ENCODE measurements at places on chromosomes 1 and 21.

- DNase-seq, result peak; percentile 7
These were observed 267.6 kb downstream of the SETD4 start for GRCh38 chr21:35792569-35793305.

GRCh38 chr1:18480315-18481189, at the start of gene KLHDC7A:
Gene KLHDC7A, plus strand, starts transcription at chr1:18480930. Its CDS starts 52 bp downstream, at chr1:18480982.
- DNase-seq, result no peak

GRCh38 chr1:152926091-152926490, 17.7 kb downstream of the IVL start:
- no peak for DNase-seq

DNA sequence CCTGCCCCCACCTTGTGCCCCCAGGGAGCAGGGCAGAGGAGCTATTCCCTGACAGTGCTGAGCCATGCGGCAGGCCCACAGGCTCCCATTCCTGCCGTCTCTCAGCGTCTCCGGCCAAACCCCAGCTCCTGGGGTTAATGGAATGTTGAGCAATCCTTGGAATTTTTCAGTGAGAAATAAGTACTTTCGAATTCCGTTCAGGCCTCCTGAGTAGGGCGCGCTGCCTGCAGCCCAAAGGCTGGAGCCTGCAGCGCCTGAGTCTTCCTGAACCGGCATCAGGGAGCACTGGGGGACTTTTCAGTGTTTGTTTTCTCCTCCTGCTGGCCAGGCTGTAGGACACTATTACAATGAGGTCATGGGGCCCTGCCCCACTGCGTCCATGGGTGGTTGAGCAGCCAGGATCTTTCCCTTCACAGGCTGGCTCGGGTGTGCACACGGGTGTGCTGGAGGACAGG, 33.3 kb upstream of the CSF1 start:
- DNase-seq, result peak; percentile 96

GRCh38 chr1:98794196-98794886, 132.8 kb downstream of the SNX7 start:
- peak; percentile 69 for DNase-seq

- DNase-seq, result no peak
These were observed 23.5 kb upstream of the DDOST start for GRCh38 chr1:20684651-20685050.

- DNase-seq, result no peak
These were observed 447.0 kb upstream of the PKN2 start for GRCh38 chr1:88237058-88237457.

DNA sequence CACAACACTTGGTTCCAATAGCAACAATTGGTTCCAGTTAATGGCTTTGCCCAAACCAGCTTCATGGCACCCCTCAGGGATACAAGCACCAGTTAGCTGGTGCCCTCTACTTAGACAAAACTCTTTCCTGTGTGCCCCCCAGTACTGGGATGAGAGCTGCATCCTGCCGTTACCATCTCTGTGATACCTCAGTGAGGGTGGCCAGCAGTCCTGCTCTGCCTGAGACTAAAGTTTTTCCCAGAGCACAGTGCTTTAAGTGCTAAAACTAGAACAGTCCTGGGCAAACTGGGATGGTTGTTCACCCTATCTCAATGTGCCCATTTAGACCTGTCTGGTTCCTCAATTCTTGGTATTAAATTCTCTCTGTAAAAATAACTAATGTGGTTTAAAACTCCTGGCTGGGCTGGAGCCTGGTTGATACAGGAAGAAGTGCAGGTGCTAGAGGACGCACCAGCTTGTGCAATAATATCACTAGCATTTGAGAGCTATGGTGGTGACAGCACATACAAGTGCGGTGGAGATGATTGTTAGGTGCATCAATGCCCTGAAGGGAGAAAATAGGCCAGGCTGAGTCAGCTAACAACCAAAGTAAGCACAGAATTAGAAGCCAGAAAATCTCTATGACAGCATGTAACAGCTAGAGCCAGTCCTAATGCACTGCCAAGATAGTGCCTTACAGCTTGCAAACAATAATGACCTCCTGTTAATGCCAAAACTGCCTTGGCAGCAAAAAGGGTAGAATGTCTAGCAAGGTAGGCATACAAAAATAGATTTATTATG, 179.8 kb upstream of the GALNT2 start:
- no peak for DNase-seq

- peak; percentile 90 for DNase-seq
These were observed 59.9 kb downstream of the LRRC8C start for GRCh38 chr1:89692601-89693521.

DNA sequence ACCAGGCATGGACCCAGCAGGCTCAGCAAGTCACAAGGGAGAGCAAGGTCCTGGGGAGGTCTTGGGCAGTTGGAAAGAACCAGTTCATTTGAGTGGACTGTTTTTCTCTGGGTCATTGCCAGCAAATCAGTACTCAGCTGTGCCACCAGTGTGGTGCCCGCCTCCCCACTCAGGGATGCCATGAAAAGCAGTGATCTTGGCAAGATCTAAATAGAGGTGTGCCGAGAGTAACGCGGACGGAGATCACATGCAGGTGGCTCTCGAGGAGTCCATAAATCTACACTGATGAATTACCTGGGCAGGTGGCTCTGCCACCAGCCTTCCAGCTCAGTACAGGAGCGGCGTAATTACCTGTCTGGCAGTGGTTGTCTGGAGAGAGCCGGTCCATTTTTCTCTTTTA, 642.2 kb downstream of the PTPRU start:
- no peak for DNase-seq

GRCh38 chr1:196910215-196910614, 22.4 kb downstream of the CFHR4 start:
- no peak for DNase-seq

- DNase-seq, result no peak
These were observed 50.0 kb downstream of the C1orf198 start for GRCh38 chr1:230818367-230818766.

- DNase-seq, result no peak
These were observed 219.3 kb upstream of the FGGY start for GRCh38 chr1:59077466-59078069.

GRCh38 chr1:185555743-185556142, 178.4 kb upstream of the HMCN1 start:
- no peak for DNase-seq

DNA sequence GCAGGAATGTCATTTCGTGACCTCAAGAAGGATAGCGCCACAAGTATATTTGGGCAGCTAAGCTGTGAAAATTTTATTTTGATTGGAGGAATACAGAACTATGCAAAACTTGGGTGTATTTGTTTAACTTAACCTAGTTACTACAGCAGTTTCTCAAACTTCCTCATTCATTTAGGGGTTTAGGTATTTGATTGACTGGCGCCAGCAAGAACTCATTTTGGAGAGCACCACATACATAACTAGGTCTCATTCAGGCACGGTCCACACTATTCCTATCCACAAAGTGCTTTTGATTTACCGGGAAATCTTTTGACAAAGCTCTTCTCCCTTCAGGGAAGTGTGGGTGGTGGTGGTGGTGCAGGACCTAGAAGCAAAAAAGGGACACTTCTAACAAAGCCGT, 155.1 kb upstream of the NRIP1 start:
- no peak for DNase-seq

- no peak for DNase-seq
These were observed 915.2 kb downstream of the TTLL7 start for GRCh38 chr1:83083589-83084224.

DNA sequence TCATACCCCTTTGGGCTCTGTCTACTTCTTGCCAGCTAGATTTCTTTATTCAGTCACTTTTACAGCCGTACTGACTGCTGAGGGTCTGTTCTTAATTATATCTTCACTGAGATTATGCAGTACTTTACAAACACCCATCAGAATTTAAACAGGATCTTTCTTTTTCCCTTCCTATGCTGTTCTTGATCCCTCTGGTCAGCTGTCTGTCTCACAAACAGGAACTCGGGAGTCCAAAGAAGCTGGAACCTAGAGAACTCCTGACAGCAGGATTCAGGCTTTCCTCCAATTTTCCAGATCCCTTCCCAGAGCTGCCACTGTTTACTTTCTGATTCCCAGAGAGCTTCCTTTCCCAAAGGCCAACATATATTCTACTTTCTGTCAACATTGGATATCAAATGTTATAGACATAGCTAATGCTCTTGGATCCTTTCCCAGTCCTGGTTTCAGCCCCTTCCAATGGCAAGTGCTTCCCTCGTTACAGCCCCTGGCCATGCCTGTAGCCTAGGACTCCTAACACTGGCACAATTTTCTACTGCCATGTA, 59.5 kb downstream of the ATP2B4 start:
- DNase-seq, result no peak

DNA sequence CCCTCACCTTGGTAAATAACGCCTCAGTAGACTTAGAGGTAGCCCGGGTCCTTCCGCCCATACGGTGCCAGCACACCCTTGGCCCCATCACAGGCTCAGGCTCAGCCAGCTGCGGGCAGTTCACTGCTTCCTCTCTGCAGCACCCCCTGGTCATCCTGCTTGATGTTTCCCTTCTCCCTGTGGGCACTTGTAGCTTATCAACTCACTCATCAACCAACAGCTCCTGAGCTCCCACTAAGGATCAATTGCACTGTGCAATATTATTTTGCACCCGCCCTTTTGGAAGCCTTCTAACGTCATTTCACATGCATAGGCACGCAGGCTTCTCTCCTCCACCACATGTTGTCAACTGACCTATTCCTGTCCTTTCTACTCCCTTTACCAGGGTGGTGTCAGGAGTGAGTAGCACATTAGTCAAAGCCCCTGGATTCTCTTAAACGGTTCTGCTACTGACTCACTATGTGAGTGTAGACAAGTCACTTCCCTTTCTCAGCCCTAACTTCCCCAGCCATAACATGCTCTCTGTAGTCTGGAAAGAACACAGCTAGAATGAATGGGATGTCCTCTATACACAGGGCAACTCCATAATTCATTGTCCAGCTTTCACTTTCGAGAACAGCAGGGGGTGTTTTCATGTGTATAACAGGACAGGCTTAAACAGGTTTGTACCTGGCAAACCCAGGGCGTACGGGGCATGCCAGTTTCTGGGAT, 47.1 kb upstream of the IRF2BP2 start:
- peak; percentile 80 for DNase-seq

Measured in amniotic epithelial cell (primary cell).